ENCODE measurements at places on chromosomes 7 and 10.

DNA sequence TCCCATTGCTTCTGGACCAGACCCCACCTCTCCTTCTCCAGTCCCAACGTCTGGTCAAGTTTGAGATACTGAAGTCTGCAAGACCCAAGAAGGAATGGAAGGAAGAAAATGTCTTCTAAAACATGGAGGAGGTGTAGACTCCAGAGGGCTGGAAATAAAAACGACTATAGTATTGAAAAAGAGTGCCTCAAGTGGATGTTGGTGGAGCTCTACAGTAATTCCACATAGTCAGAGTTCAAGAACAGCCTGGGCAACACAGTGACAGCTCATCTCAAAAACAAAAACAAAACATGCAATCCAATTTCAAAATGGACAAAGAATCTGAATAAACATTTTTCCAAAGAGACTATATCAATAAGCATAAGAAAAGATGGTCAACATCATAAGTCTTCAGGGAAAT is 2.3 kb upstream of the PCGF6 start:
- DNase-seq: no peak

DNA sequence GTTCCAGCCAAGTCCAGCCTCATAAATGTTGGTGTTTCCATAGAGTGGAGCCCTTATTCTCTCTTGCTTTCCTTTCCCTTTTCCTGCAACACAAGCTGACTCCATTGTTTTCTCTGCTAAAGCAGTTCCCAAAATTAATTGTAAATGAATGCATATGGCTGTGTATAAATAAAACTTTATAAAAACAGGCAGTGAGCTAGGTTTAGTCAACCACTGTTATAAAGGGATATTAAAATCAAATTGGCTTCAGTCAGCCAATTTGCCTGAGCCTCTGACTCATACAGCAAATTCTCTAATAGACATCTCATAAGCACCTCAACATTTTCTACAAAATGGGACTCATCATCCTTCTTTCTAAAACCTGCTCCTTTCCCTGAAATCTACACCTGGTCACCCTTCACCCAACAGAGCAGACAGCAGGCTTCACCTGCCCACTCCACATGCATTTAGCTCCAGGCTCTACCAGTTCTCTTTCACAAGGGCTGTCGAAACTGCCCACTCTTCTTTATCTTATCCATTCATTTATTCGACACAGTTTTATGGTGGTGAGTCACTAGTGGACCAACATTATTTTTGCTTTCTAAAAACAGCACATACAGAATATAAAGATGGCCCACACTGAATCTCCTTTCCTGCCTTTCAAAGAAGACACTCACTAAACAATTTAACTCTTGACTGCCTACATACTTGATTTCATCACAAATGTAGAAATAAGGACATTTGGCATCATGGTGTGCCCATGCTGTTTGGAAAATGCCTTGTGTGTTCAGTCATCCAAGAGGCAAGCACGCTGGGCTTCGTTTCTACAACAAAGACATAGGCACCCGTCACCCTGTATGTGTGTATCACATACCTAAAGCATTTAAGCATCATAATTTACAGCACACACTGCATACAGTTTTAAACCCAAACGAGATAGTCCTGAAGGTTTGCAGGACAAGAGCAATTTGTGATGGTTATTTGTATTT is 74.6 kb upstream of the C7orf33 start:
- DNase-seq: no peak

GRCh38 chr7:28477041-28477442 is 64.7 kb downstream of the CREB5 start:
- DNase-seq: no peak

- DNase-seq: no peak
Observed at GRCh38 chr7:47992446-47992845, 13.0 kb upstream of the HUS1 start.

DNA sequence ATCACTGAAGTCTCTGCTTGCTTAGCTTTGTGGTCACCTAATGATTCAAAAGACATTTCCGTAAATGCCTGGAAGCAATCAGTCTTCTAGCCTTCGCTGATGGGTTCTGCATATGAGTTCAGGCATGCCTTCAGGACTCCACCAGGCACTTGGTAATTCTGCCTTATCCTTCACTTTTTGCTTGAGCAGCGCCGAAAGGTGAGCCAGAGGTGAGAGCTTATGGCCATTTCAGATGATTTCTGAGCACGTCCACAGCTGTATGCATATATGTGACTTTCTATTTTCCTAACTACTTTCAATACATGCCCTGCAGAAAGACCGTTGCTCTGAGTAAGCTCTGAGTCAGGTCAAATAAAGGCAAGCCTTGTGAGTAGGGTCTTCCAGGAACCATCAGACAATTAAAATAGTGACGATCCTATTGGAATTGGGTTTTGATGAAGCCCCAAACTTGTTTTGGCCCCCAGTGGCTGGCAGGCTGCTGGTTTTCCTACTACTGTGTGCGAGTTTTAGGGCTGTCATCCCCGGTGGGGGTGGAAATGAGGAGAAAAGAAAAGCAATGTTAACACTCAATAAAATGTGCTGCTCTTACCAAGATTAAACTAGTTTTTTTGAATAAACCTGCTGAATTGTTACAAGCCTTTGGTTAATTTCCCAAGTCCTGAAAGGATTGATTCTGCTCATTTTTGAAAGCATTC is 154.4 kb upstream of the AKR1E2 start:
- DNase-seq: no peak

GRCh38 chr10:101687071-101687658 is 7.8 kb downstream of the FBXW4 start:
- no peak for DNase-seq

- DNase-seq: no peak
Observed at GRCh38 chr7:19928247-19928646, 154.8 kb upstream of the TMEM196 start.

DNA sequence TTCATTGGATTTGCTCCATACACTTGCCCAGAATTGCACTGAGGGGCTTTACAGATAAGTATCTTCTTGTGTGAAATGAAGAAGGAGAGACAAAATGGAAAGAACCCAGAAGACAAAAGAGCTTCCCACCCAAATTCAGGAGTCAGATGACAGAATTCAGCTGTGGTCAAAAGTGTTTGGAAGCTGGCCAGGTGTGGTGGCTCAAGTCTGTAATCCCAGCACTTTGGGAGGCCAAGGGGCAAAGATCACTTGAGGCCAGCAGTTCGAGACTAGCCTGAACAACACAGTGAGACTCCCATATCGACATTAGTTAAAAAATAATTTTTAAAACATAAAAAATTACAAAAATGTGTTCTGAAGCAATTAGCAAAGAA is 27.1 kb downstream of the DUSP5 start:
- DNase-seq: no peak

GRCh38 chr7:111840528-111840927 is 278.2 kb upstream of the IMMP2L start:
- DNase-seq: no peak
